CD4-positive, alpha-beta T cell treated with Interleukin-4 for 4 hours (primary cell): ENCODE measurements at places on chromosomes 7 and 10.

DNA sequence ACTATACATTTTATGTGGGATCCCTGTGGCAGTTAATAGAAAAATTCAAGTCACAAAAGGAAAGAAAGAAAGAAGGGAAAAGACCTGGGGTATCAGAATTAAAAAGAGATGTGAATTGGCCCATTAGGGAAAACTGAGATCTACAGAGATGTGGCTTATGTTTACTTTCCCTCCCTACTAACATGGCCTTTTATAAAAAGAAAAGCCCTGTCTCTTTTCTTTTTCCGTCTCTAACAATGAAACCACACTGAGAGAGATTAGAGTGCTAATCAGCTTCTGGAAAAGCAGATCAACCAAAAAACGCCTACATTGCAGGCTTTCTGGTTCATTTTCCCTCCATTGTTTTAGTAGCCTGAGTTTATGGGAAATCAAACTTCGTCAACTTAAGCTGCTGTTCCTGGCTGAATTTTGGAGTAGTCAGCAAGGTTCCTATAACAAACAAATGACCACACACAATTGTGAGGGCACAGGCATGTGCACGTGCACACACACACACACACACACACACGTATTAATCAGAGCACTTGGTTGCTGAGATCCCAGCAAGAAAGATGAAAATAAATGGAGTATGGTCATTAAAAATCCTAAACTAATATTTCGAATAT, 235.1 kb downstream of the SORCS1 start:
- no peak for DNase-seq

GRCh38 chr10:60825520-60825919, 47.2 kb downstream of the CDK1 start:
- DNase-seq, result no peak

DNA sequence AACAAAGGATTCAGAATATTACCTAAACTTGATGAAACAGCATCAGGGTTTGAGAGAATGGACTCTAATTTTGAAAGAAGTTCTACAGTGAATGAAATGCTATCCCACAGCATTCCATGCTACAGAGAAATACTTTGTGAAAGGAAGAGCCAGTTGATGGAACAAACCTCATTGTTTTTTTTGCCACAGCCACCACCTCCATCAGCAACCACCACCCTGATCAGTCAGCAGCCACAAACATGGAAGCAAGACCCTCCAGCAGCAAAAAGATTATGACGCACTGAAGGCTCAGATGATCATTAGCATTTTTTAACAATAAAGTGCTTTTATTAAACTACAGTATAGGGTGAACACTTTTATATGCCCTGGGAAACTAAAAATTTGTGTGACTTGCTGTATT, 98.7 kb downstream of the LRRC4 start:
- no peak for DNase-seq

GRCh38 chr7:80860554-80860953, 58.3 kb downstream of the SEMA3C start:
- DNase-seq, result no peak

DNA sequence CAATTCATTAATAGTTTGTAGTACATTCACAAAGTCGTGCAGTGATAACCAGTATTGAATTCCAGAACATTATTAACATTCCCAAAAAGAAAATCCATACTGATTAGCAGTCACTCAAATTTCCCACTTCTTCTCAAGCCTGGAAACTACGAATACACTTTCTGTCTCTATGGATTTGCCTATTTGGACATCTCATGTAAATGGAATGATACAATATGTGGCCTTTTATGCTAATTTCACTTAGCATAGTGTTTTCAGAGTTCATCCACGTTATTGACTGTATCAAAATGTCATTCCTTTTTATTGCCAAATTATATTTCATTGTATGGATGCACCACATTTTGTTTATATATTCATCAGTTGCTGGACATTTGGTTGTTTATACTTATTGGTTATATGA, 78.8 kb downstream of the STK31 start:
- DNase-seq, result no peak

- no peak for DNase-seq
Observed at GRCh38 chr7:31061185-31061584, 9.1 kb downstream of the ADCYAP1R1 start.

GRCh38 chr7:149071641-149072437, 18.7 kb downstream of the ZNF786 start:
- peak; percentile 35 for DNase-seq

- no peak for DNase-seq
Observed at GRCh38 chr10:119275085-119275484, 67.7 kb downstream of the GRK5 start.

DNA sequence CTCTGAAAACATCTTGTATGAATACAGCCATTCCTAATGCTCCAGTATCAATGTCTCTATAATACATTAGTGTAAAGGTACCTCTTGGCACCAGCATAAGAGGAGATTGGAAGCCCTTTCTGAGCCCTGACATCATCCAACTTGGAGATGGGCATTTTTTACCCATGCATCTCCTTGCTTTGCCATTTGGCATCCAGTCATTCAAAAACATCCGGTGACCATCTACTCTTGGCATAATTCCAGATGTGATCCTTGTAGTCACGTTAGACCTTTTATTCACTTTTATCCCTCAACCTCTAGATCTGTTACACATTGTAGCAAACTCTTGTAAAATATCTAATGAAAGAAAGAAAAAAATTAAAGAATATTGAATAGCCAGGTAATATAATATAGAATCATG, 17.9 kb upstream of the SGMS1 start:
- no peak for DNase-seq

DNA sequence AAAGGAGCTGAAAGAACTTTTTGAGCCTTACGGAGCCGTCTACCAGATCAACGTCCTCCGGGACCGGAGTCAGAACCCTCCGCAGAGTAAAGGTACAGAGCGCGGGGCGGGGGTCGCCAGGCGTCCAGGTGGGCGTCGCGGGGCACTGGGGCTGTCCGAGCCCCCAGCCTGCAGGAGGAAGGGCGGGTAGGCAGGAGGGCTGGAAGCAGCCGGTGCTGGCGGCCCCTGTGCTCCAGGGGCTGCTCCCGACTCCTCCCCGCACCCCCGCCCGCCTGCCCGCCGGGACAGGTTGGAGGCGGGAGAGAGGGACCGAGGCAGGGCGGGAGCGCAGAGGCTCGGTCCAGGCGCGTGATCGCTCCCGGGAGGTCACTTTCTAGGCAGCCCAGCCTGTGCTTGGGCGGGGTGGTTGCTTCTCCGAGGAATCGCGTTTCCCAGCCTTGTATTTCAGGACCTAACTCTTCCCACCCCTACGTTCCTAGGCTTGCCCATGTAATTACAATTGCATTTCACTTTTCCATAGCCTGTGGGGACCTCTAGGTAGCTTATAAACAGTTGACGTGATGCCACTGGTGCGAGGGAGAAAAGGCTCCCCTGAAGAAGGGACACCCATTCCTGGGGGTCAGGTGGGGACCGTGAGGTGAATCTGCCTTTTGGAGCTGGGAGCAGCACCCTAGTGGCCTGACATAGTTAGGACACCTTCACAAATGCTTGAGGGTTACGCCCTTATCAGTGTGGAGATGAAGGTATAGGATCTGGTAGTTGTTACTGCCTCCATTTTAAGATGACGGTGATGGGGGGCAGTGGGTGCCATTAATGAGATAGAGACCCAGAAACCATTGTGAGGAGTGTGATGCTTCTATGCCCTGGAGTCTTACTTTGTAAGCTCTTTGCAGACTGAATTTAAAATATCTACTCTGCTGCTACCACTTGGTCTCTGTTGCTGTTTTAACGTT, 148.2 kb downstream of the CELF2 start:
- peak; percentile 91 for DNase-seq

GRCh38 chr7:105854498-105854897, 21.9 kb downstream of the ATXN7L1 start:
- DNase-seq, result no peak

DNA sequence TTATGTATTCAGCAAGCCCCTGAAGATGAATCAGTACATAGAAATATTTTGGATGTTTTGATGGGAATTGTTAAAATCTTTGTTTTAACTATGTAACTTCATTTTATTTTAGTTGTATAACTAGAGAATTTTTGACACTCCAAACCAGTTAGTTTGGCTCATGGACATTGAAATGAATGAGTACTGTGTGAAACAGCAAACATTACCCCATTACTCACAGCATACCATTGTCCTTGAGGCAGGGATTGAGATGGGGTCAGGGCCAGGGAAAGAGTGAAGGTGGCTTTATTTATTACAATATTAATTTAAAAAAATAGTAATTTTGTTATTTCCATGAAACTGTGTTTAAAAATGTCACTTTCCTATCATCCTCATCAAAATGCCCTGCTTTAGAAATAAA, 4.8 kb upstream of the BMPER start:
- no peak for DNase-seq

DNA sequence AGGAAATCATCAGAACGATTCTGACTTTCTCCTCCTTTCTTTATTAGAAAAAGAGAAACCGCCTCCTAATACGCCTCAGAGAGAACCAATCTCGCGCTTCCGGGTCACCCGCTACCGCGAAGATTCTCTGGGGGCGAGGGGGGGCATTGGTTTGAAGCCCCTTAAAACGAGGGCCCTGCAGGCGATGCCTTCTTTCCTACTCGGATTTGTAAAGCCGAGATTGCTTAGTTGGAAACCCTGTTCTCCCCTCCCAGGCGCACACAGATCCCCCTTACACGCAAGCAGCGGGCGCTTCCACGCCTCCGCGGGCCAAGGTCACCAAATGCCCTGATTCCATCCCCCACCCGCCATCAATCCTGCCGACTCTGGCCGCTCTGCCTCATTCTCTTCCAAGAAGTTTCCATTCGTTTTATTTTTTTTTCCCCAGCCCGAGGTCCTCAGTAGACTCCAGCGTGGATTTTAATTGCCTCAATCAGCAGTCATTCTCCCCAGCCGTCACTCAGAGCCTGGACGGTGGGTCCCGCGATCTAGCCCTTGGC, 1.1 kb upstream of the GAD2 start:
- DNase-seq, result no peak

GRCh38 chr10:94344522-94345122, 18.1 kb downstream of the NOC3L start:
- no peak for DNase-seq

DNA sequence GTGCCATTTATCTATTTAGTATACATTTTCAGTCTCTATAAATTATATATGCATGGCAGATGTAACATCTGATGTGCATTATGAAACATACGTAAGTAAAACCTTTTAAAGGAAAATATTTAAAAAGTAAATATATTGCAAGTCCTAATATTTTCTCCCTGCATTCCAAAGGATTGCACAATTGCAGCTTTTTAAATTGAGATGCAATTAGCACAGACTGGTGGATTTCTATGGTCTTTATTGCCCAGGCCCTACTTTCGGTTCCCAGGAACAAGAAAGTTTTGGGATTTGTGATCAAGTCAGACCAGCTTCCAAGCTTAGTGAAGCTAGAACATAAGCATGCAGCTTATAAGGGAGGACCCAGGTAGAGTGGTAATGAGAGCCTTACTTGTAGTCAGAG, 337.8 kb downstream of the NRG3 start:
- DNase-seq, result no peak

DNA sequence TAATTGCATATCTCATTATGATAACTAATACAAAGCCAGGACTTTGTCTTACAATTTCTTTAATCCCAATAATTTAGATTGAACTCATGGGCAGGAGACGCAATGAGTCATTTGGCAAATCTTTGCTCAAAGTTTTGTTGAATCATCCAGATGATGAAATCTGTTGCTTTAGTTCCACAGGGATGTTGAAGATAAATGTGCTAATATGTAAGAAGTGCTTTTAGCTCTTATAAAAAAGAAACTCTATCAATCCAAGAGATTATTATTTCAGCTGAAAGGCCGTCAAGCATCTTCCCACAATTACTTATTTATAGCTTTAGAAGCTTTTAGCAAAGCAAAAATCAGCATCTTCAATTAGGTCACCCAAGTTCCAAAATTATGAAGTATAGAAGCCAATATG, 36.8 kb upstream of the ANK3 start:
- DNase-seq, result no peak

GRCh38 chr7:116929914-116930913, 23.1 kb upstream of the ST7 start:
- DNase-seq, result peak; percentile 72
